Fibroblast of lung (primary cell): ENCODE measurements at places on chromosomes 11 and 22. TPM values are rescaled to one million over a fixed set of nuclear protein-coding genes. Genes with fewer than 3 reads are reported as not detected.
A peak's percentile ranks its signal among the peaks of the same experiment; 100 is the strongest.

Gene ENDOD1
- total RNA-seq: 28.2 and 33.4 TPM in 2 replicates

Gene SYTL2
- 39.8 and 165 TPM in 2 replicates for total RNA-seq

Gene CALCA
- not detected in 2 replicates for total RNA-seq

Gene OR51E1
- not detected in 2 replicates for total RNA-seq

Gene DBX1
- total RNA-seq: not detected in 2 replicates

Gene TRIM51
- total RNA-seq: not detected in 2 replicates

- no peaks in the 10 kb centered on the region for H3K27me3 ChIP-seq
- H3K27ac ChIP-seq: no peak overlapping the region
- H3K4me3 ChIP-seq: no peak overlapping the region
- no peaks in the 10 kb centered on the region for H3K36me3 ChIP-seq
- peaks cover 8% of the 10 kb centered on the region for H3K4me1 ChIP-seq
- DNase-seq: no peak
Measured at GRCh38 chr11:126718276-126718675, 282.3 kb downstream of the KIRREL3 start.

GRCh38 chr22:44348971-44349560 is 36.3 kb upstream of the SHISAL1 start:
- H3K27ac ChIP-seq: no peak overlapping the region
- peak; percentile 54 for DNase-seq
- H3K27me3 ChIP-seq: peaks cover 5% of the 10 kb centered on the region
- H3K36me3 ChIP-seq: no peaks in the 10 kb centered on the region
- H3K4me3 ChIP-seq: no peak overlapping the region

- H3K36me3 ChIP-seq: no peaks in the 10 kb centered on the region
- no peak for DNase-seq
- H3K4me3 ChIP-seq: no peak overlapping the region
- no peak overlapping the region for H3K27ac ChIP-seq
Measured at GRCh38 chr11:132960273-132961078, 571.8 kb downstream of the OPCML start.

GRCh38 chr11:77020734-77021133 is 13.5 kb upstream of the B3GNT6 start:
- no peak overlapping the region for H3K27ac ChIP-seq
- H3K4me3 ChIP-seq: no peak overlapping the region
- H3K27me3 ChIP-seq: no peaks in the 10 kb centered on the region
- H3K36me3 ChIP-seq: no peaks in the 10 kb centered on the region
- peak; percentile 14 for DNase-seq

DNA sequence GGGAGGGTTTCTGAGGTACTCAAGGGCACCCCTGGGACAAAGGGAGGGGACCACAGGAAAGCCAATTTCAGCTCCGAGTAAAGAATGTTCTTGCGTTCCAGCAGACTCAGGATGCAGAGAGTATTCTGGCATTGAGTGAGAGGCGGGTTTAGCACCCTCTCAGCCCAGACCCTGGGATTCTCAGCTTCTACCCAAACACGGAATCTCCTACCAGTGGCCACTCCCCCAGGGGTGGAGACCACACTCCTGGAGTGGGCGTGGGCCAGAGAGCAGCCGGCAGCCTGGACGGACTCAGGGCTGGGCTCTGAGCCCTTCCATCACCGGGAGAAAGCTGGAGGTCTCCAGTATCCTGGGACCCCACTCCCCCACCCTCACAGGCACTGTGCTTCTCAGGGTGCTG is 26.1 kb upstream of the TTLL12 start:
- H3K4me1 ChIP-seq: no peaks in the 10 kb centered on the region
- H3K4me3 ChIP-seq: no peak overlapping the region
- H3K36me3 ChIP-seq: no peaks in the 10 kb centered on the region
- DNase-seq: no peak
- no peak overlapping the region for H3K27ac ChIP-seq
- H3K27me3 ChIP-seq: peaks cover 3% of the 10 kb centered on the region

DNA sequence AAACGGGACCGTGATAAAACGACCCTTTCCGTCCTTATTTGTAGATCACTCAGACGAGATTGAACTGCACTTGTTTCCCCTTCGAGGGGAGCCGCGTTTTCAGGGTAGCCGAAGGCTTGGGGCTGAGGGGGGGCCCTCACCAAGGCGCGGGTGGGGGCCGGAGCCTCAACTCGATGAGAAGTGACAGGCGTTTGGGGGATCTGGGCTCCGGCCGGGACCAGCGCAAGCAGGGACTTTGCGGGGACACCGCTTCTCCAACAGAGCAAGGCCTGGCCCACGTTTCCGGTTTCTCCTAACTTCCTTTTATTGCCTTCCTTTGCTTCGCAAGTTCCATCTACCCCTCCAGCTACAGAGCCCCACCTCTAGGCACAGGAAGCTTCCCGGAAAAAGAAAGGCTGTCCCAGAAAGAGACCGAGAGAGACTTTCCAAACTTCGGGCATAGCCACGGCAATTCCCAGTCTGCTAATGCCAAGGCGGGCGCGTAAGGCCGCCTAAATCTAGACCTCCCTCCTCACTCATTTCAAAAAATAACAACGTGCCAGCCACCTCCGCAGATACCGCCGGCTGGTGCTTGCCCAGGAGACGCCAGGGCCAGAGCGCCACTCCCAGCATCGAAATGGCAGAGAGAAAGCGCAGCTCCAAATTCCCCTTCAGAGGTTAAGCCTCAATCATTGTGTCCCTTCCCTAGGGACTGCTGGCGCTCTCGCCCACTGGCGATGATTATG is 6.6 kb downstream of the PAX6 start:
- H3K27me3 ChIP-seq: peaks cover 96% of the 10 kb centered on the region
- no peak overlapping the region for H3K4me3 ChIP-seq
- peak; percentile 53 for DNase-seq
- no peak overlapping the region for H3K27ac ChIP-seq
- no peaks in the 10 kb centered on the region for H3K36me3 ChIP-seq
- no peaks in the 10 kb centered on the region for H3K4me1 ChIP-seq

GRCh38 chr11:62694455-62695167 is 5.3 kb upstream of the LRRN4CL start:
- DNase-seq: peak; percentile 71
- H3K36me3 ChIP-seq: peaks cover 16% of the 10 kb centered on the region
- H3K27ac ChIP-seq: no peak overlapping the region

DNA sequence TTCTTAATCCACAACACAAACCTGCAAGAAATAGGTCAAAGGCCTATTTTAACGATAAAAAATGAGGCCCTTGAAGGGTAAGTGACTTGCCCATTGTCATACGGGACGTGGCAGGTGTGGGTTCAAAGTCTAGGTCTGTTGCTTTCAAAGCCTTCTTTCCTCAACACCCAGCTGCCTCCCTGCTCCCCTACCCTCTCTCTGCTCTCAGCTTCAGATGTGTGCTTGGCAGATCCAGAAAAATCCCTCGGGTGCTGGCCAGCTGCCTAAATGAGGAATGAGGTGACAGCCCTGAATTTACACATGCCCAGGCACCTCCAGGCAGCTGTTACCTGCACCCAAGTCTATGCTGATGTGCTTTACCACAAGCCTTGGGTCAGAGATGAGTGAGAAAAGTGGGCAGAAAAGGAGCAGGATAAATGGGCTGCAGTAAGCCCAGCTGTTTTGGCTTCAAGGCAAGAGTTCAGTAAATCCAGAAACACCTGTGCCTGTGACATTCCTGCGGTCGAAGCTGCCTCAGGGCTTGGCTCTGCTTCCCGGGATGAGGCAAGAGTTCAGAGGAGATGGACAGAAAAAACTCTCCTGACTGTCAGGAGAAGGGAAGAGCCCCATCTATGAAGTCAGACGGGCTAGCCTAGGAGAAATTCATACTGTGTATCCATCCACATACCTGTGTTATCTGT is 49.9 kb upstream of the LDLRAD3 start:
- DNase-seq: peak; percentile 29
- H3K4me3 ChIP-seq: no peak overlapping the region
- H3K27ac ChIP-seq: no peak overlapping the region
- H3K4me1 ChIP-seq: no peaks in the 10 kb centered on the region
- H3K27me3 ChIP-seq: no peaks in the 10 kb centered on the region

DNA sequence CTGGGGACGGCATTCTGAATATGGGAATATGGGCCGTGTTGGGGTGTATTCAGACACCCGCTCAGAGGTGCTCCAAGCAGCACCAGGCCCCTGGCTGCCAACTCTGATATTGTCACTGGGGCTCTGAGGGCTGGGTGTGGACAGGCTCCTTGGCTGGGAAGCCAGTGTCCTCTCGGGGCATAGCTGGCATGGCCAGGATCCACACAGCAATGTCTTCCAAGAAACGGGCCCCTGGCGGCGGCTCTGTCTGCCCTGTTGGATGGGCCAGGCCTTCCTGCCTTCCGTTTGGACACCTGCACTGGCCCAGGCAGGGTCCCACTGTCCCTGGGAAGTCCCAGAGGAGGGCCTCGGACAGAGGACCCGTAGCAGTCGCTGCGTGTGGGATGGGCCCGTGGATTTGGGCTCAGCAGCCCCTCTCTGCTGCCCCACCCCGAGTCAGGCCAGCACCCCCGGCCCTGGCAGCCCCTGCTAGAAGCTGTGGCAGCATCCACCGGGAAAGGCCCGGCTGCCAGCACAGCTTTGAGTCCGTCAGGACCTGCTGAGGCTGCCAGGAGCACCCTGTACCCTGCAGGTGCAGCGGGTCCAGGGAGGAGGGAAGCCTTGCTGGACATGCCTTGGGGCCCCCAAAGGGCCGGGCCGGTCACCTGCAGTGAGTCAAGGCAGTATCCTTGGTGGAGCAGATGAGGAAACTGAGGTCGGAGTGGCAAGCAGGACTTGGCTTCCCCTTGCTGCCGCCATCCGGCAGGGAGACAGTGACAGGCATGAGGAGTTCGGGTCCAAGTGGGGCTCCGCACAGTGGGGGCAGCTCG is 4.1 kb downstream of the PANX2 start:
- no peak for DNase-seq
- no peak overlapping the region for H3K27ac ChIP-seq
- no peaks in the 10 kb centered on the region for H3K4me1 ChIP-seq
- peaks cover 3% of the 10 kb centered on the region for H3K27me3 ChIP-seq
- H3K36me3 ChIP-seq: no peaks in the 10 kb centered on the region

GRCh38 chr11:76716268-76716667 is 45.7 kb upstream of the LRRC32 start:
- H3K4me1 ChIP-seq: no peaks in the 10 kb centered on the region
- no peak overlapping the region for H3K4me3 ChIP-seq
- no peak overlapping the region for H3K27ac ChIP-seq
- no peak for DNase-seq

DNA sequence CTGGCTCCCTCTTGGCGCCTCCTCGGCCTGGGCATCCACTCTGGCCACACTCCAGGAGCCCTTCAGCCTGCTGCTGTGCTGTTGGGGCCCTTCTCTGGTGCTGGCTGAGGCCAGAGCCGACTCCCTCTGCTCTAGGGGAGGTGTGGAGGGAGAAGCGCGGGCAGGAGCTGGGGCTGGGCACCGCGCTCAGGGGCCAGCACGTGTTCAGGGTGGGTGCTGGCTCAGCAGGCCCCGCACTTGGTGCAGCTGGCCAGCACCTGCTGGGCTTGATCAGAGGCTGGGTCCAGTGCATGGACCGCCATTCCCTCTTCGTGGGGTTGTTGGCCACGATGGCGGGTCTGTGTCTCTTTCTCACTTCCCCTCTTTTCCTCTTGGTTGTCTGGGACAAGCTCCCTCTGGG is 2381.0 kb downstream of the LRRC4C start:
- no peak overlapping the region for H3K4me3 ChIP-seq
- H3K36me3 ChIP-seq: no peaks in the 10 kb centered on the region
- no peak overlapping the region for H3K27ac ChIP-seq
- no peaks in the 10 kb centered on the region for H3K27me3 ChIP-seq
